ENCODE measurements at places on chromosomes 2 and 18.

DNA sequence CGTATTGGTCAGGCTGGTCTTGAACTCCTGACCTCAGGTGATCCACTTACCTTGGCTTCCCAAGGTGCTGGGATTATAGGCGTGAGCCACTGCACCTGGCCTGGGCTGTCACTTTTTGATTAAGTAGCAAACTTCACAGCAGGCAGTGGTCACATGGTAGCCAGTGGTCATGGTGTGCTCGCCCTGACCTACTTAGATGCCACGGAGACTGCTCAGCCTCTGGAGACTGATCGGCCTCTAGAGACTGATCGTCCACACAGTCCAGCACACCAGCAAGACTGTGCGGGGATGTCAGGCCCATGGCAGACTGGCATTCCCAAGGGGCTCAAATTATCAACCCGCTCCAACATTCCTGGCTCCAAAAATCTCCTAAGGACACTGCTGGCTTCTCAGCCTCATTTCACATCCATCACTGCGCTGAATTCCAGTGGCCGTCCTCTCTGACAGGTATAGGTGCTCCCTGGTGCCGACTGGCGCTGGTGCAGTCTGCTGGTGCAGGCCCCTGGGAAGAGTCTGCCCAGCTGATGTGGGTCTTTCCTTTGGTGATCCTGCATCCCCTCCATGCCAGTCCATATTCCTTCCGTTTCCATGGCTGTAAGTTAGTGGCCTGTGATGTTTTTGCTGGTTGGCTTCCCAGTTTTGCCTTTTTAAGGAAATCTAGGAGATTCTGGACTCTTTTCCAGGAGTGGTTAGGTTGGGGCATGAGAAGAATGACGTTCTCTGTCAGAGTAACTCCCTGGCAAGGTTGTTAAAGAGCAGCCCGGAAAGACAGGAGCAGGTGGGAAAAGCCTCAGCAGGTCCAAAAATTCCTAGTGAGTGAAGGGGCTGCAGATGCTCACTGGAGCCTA is 374.5 kb upstream of the HS6ST1 start:
- no peak for DNase-seq

GRCh38 chr2:70684846-70685622 is 83.0 kb downstream of the ADD2 start:
- no peak for DNase-seq

DNA sequence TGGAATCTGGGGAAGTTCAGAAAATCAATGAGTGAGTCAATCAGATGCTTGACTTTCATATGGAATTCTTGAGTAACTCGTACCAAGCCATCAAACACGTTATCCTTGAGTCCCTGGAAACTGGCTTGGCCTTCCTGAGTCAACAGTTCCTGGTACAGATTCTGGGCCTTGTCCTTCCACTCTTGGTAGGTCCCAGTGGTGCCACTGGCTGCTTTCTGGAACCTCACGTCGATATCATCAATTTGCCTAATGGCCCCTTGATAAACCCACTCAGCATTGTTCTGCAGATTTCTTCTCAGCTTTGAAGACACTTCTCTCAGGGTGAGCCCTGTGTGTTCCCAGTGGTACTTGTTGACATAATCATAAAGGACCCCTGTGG is 41.1 kb downstream of the APOB start:
- DNase-seq, result no peak

- no peak for DNase-seq
Observed at GRCh38 chr18:33755931-33756560, 178.0 kb downstream of the ASXL3 start.

DNA sequence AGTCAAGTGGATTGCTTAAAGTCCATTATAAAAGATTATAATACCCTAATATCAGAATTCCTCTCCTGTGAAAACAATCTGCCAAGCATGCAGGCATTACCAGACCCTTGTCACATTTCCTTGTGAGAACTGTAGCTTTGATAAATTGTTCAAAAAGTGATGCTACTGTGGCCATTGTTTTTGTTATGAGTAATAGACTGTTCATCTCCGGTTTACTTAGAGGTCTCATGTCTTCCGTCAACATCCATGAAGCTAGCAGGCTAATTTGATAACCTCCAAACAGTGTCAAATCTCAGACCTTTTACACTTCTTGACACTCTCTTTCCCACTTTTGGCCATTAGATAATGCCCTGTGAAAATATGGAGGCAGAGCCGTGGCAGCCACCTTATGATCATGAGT is 342.7 kb downstream of the CPS1 start:
- DNase-seq, result no peak

- DNase-seq, result no peak
Observed at GRCh38 chr2:98308532-98308931, 37.7 kb upstream of the CNGA3 start.

DNA sequence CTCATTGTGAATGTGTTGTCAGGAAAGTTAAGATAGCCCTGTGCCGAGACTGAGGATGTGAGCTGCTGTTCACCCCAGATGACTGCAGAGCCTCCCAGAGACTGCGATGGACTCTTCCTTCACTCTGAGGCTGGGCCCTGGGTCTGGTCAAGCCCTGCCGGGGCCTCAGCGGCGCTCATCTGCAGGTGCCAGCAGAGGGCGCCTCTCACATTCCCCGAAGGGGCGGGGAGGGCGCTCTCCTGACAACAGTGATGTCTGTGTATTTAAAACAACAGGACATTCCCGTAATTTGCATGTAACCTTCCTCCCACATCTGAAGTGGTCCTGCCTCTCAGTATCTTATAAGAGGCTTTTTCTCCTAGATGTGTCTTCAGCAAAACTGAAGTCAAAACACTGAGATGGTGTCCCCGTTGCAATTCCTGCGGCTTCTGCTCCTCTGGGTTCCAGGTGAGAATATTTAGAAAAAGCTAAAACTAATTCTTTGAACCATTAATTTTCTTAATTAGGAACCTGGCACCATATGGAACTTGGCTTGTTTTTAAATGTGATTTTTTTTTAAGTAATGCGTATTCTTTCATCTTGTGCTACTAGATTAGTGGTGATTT is 1377.9 kb downstream of the RPIA start:
- DNase-seq, result no peak

GRCh38 chr2:241575624-241576292 is 17.2 kb downstream of the BOK start:
- no peak for DNase-seq

DNA sequence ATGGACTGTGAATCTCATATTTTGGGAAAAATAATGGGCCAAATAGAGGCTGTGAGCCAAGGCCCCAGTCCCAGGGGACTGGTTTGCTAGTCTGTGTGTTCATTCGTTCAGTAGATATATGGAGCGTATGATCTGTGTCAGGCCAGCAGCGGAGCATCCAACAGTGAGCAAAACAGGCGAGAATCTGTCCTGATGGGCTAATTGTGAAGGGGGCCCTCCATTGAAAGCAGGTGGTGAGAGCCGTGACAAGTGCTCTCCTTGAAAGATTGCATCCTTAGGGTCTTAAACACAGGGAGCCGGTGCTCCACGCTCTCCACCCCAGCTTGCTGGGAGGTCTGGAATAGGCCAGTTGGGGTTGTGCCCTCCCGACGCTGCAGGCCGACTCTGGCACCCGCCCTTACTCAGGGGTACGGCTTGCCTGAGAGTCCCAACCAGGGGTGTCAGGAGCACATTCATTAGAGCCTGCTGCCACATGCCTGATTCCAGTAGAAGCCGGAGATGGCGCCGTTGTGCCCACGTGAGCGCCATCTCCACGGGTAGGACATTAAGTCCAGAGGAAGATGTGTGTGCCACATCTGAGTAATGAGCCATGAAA is 213.3 kb downstream of the SH3RF3 start:
- no peak for DNase-seq

DNA sequence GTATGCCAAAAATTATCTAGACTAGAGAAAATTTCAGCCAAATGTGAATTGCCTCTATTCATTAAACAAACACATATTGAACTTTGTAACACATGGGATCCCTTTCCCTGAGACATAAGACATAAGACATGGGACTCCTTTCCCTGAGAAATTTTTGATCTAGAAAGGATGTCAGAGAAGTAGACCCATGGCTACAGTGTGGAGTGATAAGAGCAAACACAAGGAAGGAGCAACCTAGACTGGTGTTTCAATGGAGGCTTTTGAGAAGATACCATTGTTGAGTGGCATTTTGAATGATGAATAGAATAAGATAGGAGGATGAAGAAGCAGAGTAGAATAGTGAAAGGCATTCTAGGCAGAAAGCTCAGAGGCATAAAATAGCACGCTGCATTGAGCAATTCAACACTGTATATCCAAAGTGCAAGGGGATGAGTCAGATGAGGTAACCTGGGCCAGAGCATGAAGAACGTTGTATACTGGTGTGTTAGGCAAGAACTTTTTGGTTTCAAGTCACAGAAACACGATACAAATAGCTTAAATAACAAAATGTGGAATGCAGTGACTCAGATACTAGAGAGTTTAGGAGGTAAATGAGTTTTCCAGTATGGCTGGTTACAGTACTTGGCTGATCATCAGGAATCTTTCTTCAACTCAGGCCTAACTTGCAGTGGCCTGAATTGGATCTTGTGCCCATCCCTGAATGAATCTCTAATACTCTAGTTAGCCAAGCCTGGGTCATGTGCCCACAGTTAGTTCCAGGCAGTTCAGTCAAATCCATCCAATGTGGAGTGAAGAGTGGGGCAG is 129.8 kb upstream of the TANK start:
- no peak for DNase-seq

DNA sequence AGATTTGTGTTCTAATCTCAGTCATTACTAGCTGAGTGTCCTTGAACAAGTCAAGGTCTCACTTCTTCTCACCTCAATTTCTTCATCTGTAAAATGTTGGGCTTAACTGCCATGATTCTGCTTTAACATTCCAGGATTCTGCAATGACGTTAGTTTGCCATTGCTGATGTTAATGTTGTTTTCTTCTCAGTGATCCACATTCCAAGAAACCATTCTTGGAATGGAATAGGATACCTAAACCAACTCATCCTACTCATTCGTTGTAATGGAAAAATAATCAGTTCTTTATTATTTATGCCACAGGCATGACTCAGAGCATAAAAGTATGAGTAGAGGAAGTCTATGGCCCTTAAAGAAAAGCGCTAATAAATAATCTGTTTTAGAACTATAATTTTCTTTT is 140.2 kb upstream of the ETAA1 start:
- DNase-seq, result no peak

- no peak for DNase-seq
Observed at GRCh38 chr2:58039170-58039611, 7.4 kb upstream of the VRK2 start.

DNA sequence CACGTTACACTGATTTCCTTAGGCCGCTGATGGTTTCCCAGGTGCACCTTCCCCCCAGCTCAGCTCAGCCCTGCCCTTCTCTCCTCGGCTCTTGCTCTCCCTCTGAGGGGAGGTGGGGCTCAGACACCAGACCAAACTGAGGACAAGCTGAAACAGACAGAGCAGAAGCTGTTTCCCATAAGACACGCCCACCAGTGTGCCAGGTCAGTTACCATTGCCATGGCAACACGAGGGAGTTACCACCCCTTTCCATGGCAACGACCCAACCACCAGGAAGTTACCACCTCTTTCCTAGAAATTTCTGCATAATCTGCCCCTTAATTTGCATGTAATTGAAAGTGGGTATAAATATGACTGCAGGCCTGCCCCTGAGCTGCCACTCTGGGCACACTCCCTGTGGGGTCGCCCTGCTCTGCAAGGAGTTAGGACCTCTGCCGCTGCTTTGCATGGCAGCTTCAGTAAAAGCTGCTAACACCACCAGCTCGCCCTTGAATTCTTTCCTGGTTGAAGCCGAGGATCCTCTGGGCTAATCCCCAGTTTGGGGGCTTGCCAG is 120.9 kb upstream of the SMIM21 start:
- DNase-seq, result no peak

DNA sequence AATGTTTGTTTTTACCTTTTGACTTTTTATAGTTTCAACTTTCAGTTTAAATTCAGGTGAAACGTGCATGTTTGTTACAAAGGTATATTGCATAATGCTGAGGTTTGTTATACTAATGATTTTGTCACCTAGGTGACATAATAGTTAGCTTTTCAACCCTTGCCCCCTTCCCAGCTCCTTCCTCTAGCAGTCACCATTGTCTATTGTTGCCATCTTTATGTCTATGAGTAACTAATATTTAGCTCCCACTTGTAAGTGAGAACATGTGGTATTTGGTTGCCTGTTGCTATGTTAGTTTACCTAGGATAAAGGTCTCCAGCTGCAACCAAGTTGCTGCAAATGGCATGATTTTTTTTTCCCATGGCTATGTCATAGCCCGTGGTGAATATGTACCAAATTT is 322.3 kb upstream of the SETBP1 start:
- no peak for DNase-seq

GRCh38 chr2:164693834-164694233 is 72.6 kb upstream of the GRB14 start:
- no peak for DNase-seq

DNA sequence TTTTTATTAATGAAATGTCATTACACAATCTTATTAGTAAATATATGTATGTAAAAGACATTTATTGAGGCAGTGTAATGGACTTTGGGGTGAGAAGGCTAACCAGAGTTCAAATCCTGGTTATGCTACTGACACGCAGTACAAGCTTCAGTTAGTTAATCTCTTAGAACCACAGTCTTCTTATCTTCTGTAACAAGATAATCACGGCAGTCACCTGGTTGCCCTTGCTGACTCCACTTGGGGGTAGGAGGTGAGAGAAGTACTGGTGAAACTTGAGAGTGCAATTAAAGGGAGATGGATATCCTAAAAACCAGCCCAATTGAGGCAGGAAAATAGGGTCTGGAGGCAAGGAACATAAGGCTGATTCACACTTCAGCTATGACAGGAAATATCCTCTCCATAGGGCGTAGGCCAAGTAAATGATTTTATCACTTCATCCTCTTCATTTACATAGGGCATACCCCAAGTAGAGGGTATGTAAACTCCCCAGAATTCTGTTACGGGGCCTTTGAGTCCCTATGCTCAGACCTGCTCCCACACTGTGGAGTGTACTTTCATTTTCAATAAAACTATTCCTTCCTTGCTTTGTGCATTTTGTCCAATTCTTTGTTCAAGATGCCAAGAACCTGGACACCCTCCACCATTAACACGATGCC is 21.3 kb downstream of the SKA1 start:
- DNase-seq, result no peak

- no peak for DNase-seq
Observed at GRCh38 chr2:96591054-96591453, 47.1 kb downstream of the KANSL3 start.

DNA sequence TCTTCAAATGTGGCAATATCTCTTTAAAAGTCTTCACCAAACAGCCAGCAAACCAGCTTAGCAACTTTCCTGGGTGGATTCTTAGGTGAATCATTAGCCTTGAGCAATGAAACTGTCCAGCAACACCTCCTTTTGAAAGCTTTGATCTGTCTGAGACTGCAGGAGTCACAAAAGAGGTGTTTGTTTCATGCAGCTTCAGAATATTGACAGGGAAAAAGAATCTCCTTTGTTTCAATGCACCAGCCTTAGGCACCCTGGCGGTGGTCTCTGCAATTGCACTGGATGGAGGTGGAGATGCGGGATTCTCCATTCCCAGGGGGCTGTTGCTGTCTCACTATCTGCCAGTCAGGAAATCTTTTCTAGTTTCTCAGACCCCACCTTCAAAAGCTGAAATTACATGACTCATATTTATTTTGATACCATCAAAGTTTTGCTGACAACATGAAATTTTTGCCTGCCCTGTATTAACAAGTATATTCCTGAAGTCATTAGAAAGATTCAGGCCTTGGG is 76.0 kb upstream of the DSG1 start:
- no peak for DNase-seq

- DNase-seq, result no peak
Observed at GRCh38 chr2:159082119-159082518, 113.7 kb downstream of the TANC1 start.

Measured in activated gamma-delta T cell treated with Interleukin-2 at 50 U/mL for 16 hours (primary cell).